ENCODE measurements at places on chromosomes 7 and 10.

- DNase-seq: no peak
These were observed 32.6 kb downstream of the DUSP5 start for GRCh38 chr10:110530131-110530831.

GRCh38 chr10:7407368-7408290 lies 3.2 kb downstream of the SFMBT2 start:
- DNase-seq: no peak

- no peak for DNase-seq
These were observed 102.1 kb upstream of the MGMT start for GRCh38 chr10:129364949-129365348.

GRCh38 chr10:63286754-63287264 lies 153.7 kb downstream of the NRBF2 start:
- no peak for DNase-seq

DNA sequence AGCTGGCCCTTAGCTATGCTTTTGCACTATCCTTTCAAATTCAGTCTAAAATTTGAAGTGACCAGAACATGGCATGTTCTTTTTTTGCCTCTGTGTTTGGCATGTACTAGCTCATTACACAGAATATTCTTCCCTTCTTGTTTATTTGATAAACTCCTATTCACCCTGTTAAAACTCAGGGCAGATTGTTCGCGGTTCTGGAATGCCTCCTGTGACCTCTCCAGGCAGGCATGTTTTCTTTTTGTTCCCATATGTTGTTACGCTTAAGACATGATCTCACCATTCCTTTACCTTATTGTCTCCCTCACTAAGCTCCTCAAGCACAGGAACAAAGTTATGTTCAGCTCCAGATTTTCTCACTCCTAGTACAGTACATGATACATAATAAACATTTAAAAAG lies 181.7 kb downstream of the CCSER2 start:
- peak; percentile 57 for DNase-seq

- DNase-seq: no peak
These were observed 54.3 kb downstream of the LOXL4 start for GRCh38 chr10:98213740-98214139.

DNA sequence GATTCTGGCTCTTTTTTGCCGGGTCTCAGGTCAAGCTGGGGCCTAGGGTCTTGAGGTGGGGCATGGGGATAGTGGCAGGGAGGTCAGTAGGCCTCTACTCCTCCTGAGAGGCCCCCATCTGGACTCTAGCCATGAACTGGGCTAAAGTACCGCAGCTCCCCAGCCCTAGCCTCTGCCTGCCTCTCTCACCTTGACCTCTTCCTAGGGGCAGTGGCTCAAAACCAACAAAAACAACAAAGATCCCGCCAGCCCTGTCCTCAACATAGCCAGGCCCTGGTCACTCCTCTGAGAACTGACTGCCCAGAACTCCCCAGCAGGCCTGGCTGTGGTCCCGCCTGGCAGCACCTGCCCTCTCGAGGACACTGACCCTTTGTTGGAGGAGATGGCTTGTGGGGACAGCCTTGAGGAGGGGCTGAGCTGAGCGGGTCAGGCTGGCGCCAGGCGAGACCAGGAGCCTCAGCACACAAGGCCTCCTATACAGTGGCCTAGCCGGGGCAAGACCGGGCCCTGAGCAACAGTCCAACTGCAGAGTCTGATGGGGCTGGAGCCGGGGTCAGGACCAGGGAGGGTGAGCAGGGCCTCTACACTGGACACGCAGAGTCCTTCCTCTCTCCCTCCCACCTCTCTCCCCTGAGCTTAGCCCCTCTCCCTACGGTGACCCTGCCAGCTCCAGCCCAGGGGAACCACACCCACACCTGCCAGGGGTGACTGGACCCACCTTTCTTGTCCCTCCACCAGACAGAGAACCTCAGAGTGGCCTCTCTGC lies 11.6 kb upstream of the PPIF start:
- DNase-seq: no peak

GRCh38 chr7:130149281-130150139 lies 55.7 kb downstream of the TMEM209 start:
- DNase-seq: no peak

GRCh38 chr10:33566001-33566400 lies 231.5 kb upstream of the NRP1 start:
- no peak for DNase-seq

- no peak for DNase-seq
These were observed 90.0 kb downstream of the CCDC71L start for GRCh38 chr7:106570948-106571418.

GRCh38 chr10:13219685-13220670 lies 14.2 kb downstream of the UCMA start:
- DNase-seq: no peak
